Esophagus squamous epithelium (tissue), 5 donors: ENCODE measurements at places on chromosomes 4 and X.

DNA sequence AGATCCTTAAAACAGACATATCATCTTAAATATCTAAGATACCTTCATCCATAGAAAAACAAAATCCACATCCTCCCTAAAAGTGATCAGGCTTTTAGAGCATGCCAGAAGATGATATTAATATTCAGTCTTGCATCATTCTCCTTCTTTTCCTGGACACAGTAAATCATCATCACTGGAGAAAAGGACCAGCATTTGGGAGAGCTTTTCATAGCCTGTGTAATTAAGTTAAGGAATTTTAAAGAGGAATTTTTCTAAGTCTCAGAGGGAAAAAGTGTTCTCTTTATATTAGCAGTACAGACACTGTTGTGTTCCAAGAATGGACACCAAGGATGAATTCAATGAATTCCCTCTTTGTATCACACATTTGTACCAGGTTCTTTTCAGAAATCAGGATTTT, 696 bp downstream of the SCRG1 start:
- no peak for DNase-seq

- DNase-seq = no peak
Measured at GRCh38 chr4:73152893-73153292, 83.4 kb upstream of the COX18 start.

DNA sequence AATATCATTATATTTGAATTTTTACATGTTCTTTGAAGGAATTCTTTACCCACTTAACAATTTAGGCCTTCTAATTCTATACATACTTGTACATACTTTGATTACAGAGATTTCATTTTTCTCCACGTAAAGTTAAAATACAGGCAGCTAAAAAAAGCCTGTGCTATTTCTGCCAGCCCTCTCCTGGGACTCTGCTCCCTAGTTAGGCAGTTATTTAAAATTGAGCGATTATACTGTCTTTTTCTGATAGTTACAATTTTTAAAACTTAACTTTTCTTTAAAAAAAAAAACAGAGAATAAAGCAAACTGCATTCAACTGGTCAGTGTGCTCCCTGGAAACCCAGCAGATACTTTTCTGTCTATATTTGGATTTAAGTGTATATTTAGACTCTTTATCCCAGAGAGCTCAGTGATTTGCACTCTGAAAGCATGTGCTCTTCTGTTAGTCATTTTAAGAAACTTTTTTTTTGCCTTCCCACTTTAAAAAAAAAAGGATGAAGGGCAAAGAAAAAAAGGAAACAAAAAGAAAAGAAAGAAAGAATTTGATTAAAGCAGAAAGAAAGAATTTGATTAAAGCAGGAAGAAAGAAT, 18.1 kb upstream of the FAM241A start:
- no peak for DNase-seq

- DNase-seq = no peak
Measured at GRCh38 chrX:119756926-119757635, 1.3 kb upstream of the SOWAHD start.

DNA sequence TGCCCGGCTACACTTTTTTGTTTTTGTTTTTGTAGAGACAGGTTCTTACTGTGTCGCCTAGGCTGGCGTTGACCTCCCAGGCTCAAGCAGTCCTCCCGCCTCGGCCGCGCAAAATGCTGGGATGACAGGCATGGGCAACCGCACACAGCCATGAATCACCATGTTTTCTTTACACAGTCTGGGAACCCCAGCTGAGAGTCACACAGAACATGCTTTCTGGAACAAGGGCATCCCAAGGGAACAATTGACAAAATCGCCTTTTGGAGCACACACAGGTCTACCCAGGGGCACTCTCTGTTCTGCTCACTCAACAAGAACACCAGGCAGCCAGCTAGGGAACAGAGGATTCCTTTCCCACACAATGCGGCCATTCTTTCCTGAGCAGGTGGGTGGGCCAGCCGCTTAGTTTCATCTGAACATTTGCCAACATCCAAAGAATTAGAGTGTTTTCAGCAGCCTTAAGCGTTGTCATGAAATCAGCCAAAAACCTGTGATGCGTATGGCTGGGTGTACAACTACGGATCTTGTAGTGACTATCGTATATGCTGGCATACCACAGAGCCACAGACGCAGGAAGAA, 15.7 kb downstream of the PRKX start:
- DNase-seq = no peak

- no peak for DNase-seq
Measured at GRCh38 chr4:78585633-78586032, 34.1 kb downstream of the ANXA3 start.

GRCh38 chrX:138191998-138192397, 519.5 kb downstream of the FGF13 start:
- DNase-seq = no peak

DNA sequence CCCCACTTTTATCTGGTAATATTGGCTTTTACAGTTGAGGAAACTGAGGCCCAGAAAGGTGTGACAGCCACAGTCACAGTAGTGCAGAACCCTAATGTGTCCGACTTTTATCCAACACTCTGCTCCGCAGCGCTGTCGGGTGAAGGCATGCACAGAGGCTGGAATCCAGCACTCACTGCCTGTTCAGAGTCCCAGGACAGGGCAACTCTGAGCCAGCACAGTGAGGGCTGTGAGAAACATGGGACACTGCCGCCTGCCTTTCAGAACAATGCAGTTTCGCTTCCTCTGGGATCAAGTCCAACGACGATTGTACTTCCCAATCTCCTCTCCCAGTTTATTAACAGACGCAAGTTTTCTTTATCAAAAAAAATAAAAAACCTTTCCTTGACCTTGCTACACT, 41.9 kb upstream of the PDGFRA start:
- no peak for DNase-seq

GRCh38 chr4:39931441-39931901, 46.2 kb downstream of the PDS5A start:
- no peak for DNase-seq

DNA sequence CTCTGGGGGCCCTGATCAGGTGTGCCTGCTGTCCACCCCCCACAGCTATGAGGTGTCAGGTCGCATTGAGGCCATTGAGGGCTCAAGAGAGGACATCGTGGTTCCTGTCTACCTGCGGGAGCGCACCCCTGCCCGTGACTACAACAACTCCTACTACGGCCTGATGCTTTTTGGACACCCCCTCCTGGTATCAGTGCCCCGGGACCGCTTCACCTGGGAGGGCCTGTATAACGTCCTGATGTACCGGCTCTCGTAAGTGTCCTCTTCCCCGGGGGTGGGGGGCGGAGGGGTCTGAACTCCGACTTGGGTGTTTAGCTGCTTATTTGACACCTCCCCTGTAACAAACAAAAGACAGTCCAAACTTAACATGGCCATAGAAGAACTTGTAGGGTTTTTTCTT, 10.5 kb downstream of the USP11 start:
- DNase-seq = no peak

DNA sequence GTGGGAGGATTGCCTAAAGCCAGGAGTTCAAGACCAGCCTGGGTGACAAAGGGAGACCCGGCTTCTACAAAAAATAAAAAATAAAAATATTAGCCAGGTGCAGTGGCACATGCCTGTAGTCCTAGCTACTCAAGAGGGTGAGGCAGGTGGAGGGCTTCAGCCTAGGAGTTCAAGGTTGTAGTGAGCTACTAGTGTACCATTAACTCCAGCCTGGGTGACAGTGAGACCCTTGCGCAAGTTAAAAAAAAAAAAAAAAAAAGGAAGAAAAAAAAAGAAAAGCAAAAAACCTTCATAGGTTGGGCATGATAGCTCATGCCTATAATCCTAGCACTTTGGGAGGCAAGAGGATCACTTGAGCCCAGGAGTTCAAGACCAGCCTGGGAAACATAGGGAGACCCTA, 5.8 kb downstream of the SCLT1 start:
- DNase-seq = no peak

DNA sequence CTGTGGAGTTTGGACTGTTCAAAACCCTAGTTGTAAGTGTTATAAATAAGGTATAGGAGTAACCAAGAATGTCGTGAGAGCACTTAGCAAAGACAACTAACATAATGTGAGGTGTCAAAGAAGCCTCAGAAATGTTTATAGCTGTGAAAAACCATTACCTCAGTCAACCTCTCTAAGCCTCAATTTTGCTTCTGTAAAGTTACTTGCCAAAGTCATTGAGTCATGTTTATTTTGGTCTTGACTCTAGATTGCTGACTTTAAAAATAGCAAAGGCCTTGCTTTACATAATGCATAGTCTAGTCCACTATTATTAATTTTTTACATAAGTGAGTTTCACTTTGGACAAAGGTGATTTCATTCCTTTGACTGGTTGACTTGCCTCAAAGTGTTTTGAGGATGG, 257.6 kb upstream of the CXXC4 start:
- DNase-seq = no peak

DNA sequence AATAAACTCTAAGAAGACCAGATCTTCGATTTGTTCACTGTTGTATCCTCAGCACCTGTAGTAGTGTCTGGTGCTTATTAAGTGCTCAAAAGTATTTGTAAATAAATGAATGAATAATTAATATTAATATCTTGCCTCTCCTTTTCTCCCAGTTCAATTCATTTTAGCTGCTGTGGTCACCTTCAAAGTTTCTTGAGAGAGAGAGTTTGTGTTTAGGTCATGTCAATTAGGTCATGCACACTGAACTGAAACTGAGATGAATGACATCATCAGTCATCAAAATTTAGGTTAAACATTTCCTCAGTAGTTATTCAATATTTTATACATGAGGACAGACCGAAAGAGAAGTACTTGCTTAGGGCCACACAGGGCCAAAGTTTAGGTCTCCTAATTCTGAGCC, 73.5 kb downstream of the ANXA3 start:
- DNase-seq = no peak

DNA sequence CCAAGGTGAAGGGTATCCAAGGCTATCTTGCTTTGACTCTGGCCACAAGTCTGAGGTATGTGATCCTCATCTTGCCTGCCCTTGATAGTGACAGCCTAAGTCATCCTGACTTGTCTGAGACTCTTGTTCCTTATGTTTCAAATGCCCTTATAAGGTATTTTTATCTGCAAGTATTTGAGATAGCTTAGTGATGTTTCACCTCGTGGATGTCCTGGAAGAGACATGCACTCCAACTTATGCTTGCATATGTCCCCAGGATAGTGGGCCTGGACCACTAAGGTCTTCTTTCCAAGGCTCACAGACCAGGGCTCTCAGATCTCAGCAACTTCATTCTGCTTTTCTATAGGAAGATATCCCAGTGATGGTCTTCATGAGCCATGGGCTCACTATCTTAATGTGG, 120.5 kb upstream of the WDR1 start:
- DNase-seq = no peak

DNA sequence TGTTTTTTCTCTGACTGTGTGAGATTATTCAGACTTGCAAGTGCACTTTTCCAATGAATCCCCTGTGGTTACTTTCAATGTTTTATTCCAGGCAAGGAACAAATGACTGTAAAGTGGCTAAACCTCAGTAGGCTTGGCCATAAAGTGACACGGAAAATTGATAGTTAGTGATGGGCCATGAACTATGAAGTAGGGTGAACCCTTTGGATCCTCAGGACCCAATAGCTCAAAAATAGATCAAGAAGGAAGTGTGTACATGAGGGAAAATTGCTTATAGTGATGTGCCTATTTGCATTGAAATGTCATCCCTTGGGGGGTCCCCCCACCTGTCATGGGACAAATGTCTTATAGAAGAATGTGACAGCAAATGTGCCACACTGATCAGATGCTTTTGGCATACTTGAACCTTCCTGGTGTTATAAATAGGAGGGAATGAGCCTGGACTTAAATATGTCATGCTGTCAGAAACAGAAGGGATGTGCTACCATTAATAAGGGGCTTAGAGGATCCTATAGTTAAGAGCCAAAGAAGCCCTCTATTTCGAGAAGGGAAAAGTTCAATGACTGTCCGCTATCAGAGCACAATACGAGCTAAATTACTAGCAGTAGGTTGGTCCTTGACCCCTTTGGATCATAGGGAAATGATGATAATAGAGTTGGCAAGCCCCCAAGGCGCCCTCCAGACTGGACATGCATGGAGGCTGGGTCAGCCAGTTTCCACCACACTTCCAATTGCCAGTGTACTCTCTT, 30.3 kb downstream of the SLC16A2 start:
- DNase-seq = no peak

DNA sequence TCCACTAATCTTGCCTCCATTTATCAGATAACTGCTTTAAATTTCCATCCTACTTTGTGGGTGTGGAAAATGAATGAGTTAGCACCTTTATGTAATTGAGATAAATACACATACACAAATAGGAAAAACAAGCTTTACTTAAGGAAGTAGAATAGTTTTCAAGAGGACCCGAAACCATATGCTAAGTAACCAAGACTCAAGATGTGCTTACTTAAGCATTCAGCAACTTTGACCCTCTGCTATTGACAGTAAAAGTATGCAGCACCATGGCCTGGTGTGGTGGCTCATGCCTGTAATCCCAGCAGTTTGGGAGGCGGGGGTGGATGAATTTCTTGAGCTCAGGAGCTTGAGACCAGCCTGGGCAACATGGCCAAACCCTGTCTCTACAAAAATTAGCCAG, 29.9 kb downstream of the RNF175 start:
- DNase-seq = no peak

- no peak for DNase-seq
Measured at GRCh38 chr4:3246458-3247398, 2.2 kb upstream of the MSANTD1 start.

GRCh38 chrX:9853307-9853706, 67.1 kb downstream of the SHROOM2 start:
- DNase-seq = no peak

GRCh38 chr4:93030670-93031069, 726.9 kb downstream of the GRID2 start:
- no peak for DNase-seq

GRCh38 chr4:61374447-61374891, 174.3 kb downstream of the ADGRL3 start:
- no peak for DNase-seq

DNA sequence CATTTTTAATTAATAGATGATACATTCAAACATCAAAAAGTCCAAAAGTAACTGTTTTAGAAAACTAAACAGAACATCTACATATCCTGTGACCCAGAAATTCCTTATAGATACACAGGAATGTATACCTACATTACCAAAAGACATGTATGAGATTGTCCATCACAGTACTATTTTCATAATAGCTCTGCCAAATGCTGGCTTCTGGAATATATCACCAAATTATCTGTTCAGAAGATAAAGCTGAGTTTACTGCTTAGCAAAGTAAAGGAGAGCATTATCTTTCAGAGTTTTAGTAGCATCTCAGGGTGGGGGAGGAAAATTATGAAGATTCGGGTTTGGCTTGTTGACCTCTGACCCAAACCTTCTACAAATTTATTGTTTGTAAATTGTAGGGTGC, 368.9 kb upstream of the SLC7A11 start:
- no peak for DNase-seq
